ENCODE measurements at places on chromosomes 5 and 9. TPM values are rescaled to one million over a fixed set of nuclear protein-coding genes. Genes with fewer than 3 reads are reported as not detected.
A peak's percentile ranks its signal among the peaks of the same experiment; 100 is the strongest.

DNA sequence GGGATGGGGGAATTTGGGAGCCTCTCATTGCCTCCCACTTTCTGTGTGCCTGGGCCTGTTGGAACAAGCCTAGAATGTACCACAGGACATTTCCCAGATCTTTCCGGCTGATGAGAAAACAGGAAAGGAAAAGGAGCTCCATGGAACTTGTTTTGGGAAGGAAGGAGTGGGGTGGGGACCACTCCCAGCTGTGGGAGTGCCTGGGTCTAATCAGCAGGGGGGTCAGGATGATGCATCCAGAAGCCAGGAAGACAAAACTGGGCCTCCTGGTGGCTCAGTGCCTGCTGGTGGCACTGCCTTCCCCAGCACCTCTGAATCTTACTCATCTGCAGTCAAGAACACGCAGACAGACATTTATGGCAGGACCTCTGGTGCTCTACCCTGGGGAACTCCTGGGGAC lies 2.8 kb downstream of the SMIM33 start:
- peak overlapping the region; percentile 84 for H3K27ac ChIP-seq
- no peak overlapping the region for H3K4me3 ChIP-seq
- H3K27me3 ChIP-seq, result no peaks in the 10 kb centered on the region
- H3K36me3 ChIP-seq, result peaks cover 34% of the 10 kb centered on the region
- H3K4me1 ChIP-seq, result peaks cover 84% of the 10 kb centered on the region
- peak; percentile 53 for DNase-seq

DNA sequence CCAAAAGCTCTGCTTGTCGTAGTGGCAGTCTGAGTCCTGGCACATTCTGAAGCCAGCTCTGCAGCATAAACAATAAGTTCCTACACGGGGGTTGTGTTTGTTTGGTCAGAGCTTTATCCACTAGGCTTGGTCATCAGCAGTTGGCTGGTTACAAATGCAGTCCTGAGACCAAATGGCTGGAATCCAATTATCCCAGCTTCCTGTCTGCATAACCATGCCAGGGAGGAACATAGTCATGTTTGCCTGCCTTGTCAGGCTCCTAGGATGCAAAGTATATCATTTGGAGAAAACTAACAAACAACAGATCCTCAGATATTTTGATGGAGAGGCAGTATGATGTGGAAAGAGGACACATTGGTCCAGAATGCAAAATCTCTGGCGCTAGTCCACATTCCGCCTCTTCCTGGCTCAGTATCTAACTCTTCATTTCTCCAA lies 85.8 kb downstream of the FBXO38 start:
- H3K27me3 ChIP-seq, result no peaks in the 10 kb centered on the region
- H3K4me3 ChIP-seq, result no peak overlapping the region
- no peaks in the 10 kb centered on the region for H3K36me3 ChIP-seq
- no peaks in the 10 kb centered on the region for H3K4me1 ChIP-seq
- no peak overlapping the region for H3K27ac ChIP-seq

DNA sequence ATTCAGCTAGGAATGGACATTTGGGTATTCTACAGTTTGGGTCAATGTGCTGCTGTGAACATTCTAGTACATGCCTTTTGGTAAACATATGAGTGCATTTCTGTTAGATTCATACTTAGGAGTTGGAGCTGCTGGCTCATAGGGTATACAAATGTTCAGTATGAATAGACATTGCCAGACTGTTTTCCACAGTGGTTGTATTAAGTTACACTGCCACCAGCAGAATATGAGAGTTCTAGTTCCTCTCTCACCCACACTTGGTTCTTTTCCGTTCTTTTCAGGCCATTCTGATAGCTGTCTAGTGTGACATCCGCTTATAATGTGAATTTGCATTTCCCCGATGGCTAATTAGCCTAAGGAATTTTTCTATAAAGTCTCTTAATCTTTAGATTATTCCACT lies 25.0 kb downstream of the STOM start:
- no peak for DNase-seq
- H3K4me3 ChIP-seq, result no peak overlapping the region
- H3K27ac ChIP-seq, result no peak overlapping the region
- no peaks in the 10 kb centered on the region for H3K27me3 ChIP-seq
- H3K4me1 ChIP-seq, result no peaks in the 10 kb centered on the region

DNA sequence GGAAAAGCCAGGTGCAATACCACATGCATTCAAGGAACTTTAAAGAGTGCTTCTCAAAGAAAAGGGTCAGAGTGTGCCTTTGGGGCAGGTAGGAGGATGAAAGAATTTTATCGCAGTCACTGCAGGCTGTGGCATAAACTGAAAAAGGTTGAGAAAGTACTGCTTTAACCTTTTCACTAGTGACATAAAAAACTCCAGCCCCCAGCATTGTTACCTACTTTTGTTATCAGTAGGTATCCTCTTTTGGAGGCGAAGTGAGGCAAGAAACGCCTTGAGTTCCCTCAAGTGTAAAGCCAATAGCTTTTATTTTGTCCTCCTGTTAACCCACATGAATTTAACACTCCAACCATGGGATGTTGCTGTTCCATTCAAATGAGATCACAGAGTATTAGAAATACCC lies 64.7 kb upstream of the CHD1 start:
- no peak overlapping the region for H3K4me3 ChIP-seq
- DNase-seq, result no peak
- H3K27me3 ChIP-seq, result no peaks in the 10 kb centered on the region
- no peak overlapping the region for H3K27ac ChIP-seq
- no peaks in the 10 kb centered on the region for H3K36me3 ChIP-seq

The MEIKIN gene
- 1.4 TPM for total RNA-seq

The CDC20B gene
- not detected for total RNA-seq

All from activated naive CD4-positive, alpha-beta T cell treated with anti-CD3 and anti-CD28 coated beads for 36 hours (primary cell).